ENCODE measurements at places on chromosomes 11 and 22. TPM values are rescaled to one million over a fixed set of nuclear protein-coding genes. Genes with fewer than 3 reads are reported as not detected.

GRCh38 chr22:48749555-48750227 lies 1078.0 kb downstream of the BRD1 start:
- no peak for DNase-seq

The SLC6A5 gene
- total RNA-seq: not detected

The SERPINH1 gene
- 687 TPM for total RNA-seq

DNA sequence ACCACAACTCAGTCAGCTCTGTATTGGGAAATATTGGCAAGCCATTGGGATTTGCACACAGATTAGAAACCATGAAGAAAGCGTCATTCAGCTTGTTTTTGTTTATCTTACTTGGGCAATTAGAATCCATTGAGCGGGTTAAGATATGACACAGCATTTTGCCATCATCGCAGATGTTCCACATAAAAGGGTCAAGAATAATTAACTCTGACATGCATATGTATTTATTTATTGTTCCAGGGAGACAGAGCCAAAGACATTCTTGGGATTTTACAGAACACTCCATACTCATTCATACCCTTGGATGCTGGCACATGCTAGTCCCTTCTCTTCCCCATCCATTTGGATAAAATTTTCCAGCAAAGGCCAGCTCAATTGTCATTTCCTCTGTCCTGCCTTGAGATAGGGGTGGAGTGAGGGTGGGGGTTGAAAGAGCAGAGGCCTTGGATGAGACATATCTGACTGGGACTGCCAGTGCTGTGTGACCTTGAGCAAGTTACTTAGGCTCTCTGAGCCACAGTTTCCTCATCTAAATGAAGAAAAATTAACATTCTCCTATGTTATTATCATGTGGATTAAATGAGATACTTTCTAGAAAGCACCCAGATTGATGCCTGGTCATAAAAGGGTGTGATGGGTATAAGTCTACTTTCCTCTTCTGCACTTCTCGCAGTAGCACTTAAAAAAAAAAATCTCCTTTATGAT lies 179.7 kb downstream of the RRAS2 start:
- DNase-seq: peak; percentile 19

The RAG2 gene
- total RNA-seq: 0.21 TPM

- DNase-seq: no peak
These were observed 878.6 kb upstream of the CCDC90B start for GRCh38 chr11:84164728-84165127.

All from tongue (tissue), 3 donors.